Astrocyte (in vitro differentiated cells and primary cell): ENCODE measurements at places on chromosomes 3 and 15. TPM values are rescaled to one million over a fixed set of nuclear protein-coding genes. Genes with fewer than 3 reads are reported as not detected.

SLCO2A1 gene
- 2.1 and 2.2 TPM in 2 replicates for total RNA-seq

CFAP92 gene
- total RNA-seq = 0.10 and 0.52 TPM in 2 replicates

SMCO1 gene
- not detected in 2 replicates for total RNA-seq

GPR156 gene
- total RNA-seq = 0.39 and 0.75 TPM in 2 replicates

DGKG gene
- total RNA-seq = 0.36 and 0.64 TPM in 2 replicates

LMOD3 gene
- total RNA-seq = 0.07 TPM in 1 of 2 replicates, not detected in the other

TM4SF4 gene
- total RNA-seq = not detected in 2 replicates

ULK3 gene
- 14.2 and 15.6 TPM in 2 replicates for total RNA-seq

DNA sequence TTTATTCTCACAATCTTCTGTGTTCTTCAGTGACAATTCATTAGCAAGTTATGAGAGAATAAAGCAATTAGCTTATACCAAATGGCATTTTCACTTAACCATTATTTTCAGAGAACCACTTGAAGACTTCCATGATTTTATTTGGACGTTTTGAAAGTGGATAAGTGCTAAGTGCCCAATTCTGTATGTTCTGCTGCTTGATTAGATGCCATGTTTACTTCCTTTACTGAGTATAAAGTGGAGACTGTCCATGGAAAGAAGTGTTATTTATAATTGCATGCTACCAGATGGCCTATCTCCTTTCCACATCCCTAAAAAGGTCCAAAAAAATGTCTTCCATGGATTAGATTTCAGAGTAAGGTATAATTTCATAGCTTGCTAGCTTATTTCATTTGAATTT is 69.6 kb downstream of the SUMF1 start:
- no peak for DNase-seq

DNA sequence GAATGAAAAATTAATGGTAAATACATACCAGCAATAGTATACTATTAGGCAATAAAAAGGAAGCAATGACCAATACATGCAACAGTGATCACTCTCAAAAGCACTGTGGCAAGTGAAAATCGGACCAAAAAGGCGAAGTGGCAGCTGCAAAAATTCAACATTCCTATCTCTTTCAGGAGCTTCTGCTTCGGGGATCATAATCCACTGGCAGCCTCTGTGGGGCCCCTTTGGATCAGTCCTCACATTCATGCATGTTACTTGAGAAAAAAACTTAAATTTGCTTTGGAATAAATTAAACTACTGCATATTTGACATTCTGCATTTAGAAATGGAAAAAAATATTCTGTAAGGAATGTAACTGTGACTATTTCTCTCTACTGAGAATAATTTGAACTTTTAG is 425.6 kb downstream of the NR2F2 start:
- DNase-seq = no peak

DNA sequence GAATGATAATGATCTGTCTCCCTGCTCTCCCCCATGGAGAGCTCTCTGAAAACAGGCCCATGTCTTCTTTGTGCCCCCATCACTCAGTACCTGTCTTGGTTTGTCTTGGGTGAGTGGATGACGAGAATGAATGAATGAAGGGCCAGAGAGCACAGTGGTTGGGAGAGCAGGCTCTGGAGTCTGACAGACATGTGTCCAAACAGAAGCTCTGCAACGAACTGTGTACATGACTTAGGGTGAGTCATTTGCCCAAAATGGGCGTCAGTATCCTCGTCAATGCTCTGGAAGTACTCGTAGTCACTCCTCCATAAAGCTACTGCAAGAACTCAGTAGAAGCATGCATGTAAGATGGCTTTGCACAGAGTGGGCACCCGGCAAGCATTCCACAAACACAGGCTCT is 170.2 kb upstream of the TLE3 start:
- DNase-seq = peak; percentile 57

- DNase-seq = peak; percentile 16
Measured at GRCh38 chr15:64426845-64427465, 33.4 kb upstream of the ZNF609 start.

DNA sequence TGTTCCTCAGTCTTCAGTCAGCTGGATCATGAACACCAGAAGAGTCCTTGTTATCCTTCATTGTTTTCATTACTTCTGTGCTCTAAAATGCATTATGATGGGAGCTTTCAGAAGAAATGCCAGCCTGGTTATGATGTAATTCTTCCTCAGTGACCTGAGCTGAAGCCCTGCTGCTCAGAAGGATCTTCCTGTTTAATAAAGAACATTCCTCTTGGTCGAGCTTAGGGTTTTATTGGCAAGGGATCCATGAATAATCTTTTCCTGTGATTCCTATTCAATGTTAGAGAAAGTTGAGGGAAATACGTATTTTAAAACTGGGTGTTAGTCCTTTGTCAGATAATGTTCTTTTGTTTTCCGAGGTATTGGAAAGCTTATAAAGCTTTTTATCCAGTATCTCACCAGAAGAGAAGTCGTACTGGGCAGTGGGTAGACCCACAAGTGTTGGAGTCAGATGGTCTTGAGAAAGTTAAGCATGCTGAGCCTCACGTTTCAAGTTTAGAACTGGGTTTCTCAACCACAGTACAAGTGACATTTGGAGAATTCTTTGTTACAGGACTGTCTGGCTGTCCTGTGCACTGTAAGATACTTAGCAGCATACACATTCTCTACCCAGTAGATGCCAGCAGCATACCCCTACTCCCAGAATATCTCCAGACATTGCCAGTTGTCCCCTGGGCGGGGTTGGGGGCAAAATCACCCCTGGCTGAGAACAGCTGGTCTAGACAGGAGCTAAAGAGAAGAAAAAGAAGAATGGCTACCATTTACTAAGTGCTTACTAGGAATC is 212.3 kb upstream of the BHLHE40 start:
- DNase-seq = no peak

DNA sequence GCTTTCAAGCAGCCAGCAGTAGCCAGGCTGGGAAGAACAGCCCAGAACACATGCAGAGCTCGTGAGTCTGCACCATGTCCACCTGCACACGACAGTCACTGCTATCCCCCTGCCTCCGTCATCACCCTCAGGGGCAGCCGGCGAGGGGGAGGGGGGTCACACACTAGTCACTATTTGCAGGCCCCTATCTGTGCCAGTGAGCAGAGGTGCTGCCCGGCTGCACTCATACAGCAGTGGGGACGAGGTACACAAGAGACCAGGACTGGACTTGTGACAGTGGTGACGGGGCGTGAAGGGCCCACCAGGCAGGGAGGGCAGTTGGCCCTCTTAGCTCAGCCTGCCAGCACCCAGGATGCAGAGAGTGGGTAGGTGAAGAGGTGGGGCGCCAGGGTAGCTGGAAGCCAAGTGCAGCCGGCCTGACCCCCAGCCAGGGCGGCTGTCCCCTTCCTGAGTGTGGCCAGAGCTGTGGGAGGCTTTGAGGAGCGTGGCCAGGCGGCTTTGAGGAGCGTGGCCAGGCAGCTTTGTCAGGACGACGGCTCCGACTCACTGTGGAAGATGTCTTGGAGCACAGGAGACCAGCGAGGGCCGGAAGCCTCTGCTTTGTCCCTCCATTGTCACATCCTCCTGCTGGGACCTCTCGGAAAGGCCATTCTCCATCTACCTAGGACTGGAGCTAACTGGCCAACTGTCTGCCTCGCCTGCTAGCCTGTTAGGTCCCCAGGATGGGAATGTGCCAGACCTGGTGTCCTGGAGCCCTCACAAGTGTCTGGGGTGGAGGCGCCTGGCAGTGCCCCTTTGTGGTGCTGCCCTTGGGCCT is 52.1 kb upstream of the FGD5 start:
- no peak for DNase-seq

DNA sequence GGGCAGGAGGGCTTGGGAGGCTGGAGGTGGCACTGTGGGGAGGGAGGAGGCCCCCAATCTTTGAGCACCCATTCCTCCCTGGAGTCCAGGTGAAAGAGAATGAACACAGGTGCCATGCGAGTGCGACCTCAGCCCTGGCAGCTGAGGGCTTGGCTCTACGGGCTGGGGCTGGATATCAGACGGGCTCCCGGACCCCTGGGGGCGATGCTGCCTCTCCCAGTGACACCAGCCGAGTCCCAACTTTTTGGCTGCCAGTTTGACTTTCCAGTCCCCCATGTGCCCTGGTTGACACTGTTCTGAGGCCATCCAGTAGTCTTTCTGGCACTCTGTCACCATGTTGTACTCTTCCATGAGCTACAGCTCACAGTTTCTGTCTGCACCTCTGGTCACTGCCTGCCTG is 1.2 kb downstream of the VILL start:
- no peak for DNase-seq

DNA sequence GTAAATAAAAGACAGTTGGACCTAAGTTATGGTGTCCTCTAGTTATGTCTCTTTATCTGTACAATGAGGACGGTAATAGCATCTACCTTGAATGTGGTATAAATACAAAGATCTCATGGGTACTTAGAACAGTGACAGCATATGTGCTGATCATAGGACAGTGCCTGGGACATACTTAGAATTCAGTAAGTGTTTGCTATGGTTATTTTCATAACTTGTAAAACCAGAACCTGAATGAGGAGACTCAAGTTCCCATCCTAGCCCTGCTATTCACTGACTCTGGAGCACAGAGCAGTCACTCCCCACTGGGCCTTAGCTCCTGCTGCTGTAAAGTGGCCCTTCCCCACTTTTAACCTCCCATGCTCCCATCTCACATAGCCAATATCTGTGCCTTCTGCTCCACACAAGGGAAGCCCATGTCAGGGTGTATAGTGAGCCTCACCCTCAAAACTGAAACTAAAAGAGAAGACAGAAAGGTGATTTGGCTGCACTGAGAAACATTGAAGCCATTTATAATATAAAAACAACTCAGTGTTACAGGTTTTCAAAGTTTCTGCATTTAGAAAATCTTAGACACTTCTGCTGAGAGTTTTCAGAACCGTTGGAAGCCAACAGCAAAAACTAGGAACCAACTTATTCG is 225.4 kb upstream of the UBE2E2 start:
- no peak for DNase-seq

DNA sequence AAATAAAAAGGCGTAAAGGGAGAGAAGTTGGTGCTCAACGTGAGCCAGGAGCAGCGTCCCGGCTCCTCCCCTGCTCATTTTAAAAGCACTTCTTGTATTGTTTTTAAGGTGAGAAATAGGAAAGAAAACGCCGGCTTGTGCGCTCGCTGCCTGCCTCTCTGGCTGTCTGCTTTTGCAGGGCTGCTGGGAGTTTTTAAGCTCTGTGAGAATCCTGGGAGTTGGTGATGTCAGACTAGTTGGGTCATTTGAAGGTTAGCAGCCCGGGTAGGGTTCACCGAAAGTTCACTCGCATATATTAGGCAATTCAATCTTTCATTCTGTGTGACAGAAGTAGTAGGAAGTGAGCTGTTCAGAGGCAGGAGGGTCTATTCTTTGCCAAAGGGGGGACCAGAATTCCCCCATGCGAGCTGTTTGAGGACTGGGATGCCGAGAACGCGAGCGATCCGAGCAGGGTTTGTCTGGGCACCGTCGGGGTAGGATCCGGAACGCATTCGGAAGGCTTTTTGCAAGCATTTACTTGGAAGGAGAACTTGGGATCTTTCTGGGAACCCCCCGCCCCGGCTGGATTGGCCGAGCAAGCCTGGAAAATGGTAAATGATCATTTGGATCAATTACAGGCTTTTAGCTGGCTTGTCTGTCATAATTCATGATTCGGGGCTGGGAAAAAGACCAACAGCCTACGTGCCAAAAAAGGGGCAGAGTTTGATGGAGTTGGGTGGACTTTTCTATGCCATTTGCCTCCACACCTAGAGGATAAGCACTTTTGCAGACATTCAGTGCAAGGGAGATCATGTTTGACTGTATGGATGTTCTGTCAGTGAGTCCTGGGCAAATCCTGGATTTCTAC is at the start of gene RARB:
RARB (plus strand) TSS at position 322 of the 847 bp plus-strand sequence; CDS start at position 791, 469 bp downstream.
- peak; percentile 95 for DNase-seq

- no peak for DNase-seq
Measured at GRCh38 chr15:96365781-96366525, 35.5 kb downstream of the NR2F2 start.

GRCh38 chr3:193599393-193599792 is 6.4 kb downstream of the OPA1 start:
- no peak for DNase-seq

DNA sequence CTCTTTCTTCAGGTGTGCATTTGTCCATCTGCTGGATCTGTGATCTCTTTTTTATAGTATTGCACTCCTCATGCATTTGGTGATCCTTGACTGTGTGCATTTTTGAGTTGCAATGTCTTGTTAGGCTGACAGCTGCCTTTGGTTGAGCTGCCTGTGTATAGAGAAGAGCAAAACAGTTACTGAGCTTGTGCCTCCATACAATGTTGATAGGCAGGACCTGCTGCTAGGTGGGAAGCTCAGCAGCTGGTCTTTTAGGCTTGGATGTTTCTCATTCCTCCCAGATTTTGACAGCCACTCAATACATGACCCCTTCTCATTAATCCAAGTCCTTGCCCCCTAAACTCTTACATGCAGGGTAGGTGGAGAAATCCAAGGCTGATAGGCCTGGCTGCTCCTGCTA is 74.8 kb upstream of the PIAS1 start:
- DNase-seq = no peak

- DNase-seq = no peak
Measured at GRCh38 chr3:64019879-64020278, 3.4 kb downstream of the PSMD6 start.

DNA sequence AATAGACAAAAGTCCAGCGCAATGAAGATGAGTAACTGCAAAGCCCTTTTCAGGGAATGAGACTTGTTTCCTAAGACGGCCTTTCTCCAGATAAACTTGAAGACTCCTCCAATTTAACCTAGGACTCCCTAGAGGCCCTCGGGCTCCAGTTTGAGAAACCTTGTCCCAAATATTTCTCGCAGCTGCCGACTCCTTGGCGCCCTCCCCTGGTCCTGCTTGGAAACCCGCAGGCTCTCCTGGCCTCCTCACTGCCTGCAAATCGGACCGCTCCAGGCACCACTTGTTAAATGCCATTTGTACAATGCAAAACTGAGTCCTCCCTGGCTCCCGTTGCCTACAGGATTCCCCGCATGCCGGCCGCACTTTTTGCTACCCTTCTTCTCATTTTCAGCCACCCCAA is 36.8 kb downstream of the MUC4 start:
- DNase-seq = no peak

- peak; percentile 29 for DNase-seq
Measured at GRCh38 chr3:134029734-134030378, at the start of gene SLCO2A1. Gene SLCO2A1, minus strand, starts transcription at chr3:134029925. Its CDS starts 123 bp downstream, at chr3:134029802.

GRCh38 chr3:5019411-5020241 is 40.4 kb downstream of the BHLHE40 start:
- DNase-seq = no peak

- DNase-seq = peak; percentile 67
Measured at GRCh38 chr3:167406876-167407492, 26.9 kb upstream of the ZBBX start.

DNA sequence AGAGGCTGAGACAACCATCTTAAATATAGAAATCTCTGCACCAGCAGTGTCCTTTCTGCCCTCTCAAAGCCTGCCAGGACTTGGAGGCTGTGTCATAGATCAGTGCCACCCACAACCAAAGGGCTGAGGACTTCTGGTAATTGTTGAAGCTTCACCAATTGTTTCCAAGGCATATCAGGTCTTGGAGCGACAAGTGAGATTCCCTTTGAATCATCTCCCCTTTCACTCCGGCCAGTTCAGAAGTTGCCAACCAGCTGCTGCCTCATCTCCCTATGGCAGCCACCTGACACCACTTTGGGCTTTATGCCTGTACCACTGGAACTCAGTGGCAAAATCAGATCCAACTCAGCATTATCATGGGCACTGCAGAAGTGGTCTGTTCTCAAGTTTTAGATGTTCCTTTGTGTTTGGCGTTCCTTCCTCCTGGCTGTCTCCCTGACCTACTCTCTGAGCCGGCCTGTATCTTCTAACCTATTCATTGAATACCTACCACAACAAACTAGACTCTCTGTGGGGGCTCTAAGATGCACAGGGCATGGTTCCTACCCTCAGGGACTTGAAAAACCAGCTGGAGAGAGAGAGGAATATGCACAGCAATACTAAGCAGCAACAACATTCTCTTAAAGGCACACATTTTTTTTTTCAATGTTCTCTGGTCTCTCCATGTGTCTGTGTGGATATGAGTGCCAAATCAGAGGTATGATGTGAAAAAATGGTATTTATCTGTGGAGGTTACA is 90.8 kb upstream of the PFN2 start:
- no peak for DNase-seq
